ENCODE measurements at places on chromosomes 1 and 21.

- DNase-seq = peak; percentile 11
Observed at GRCh38 chr1:20932437-20932977, 145.4 kb upstream of the HP1BP3 start.

DNA sequence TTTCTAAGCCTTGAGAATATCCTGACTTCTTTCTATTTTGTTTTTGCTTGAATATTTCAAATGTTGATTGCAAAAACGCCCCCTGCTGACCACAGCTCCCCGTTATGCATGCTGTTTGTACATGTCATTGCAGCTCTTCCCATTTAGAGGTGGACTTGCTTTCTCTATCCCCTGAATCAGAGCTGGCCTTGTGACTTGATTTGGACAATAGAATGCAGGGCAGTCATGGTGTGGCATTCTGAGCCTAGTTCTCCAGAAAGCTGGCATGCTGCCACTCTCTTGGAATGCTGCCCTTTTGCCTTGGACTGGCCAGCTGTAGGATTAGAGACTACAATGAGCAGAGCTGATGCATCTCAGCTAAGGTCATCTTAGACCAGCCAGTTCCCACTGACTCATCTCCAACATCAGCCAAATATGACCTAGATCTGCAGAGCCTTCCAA is 1561.5 kb downstream of the MRPL39 start:
- peak; percentile 15 for DNase-seq

DNA sequence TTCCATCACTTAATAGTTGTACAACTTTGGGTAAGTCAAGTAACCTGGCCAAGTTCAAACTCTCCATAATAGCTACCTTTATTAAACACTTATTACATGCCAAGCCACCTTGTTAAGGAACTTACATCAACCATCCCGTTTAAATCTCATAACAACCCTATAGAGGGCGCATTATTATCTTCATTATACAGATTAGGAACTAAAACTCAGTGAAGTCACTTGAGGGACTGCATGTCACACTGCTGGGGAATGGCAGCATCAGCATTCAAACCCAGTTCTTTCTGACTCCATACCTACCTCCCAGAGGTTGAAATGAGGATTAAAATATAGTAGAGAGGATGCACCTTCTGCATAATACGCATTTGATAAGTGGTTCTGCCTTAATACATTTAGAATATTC is 47.1 kb upstream of the PLA2G2C start:
- peak; percentile 19 for DNase-seq

- no peak for DNase-seq
Observed at GRCh38 chr21:27152996-27153395, 186.1 kb upstream of the ADAMTS5 start.

- DNase-seq = no peak
Observed at GRCh38 chr1:228315945-228316588, 90.6 kb downstream of the TRIM11 start.

DNA sequence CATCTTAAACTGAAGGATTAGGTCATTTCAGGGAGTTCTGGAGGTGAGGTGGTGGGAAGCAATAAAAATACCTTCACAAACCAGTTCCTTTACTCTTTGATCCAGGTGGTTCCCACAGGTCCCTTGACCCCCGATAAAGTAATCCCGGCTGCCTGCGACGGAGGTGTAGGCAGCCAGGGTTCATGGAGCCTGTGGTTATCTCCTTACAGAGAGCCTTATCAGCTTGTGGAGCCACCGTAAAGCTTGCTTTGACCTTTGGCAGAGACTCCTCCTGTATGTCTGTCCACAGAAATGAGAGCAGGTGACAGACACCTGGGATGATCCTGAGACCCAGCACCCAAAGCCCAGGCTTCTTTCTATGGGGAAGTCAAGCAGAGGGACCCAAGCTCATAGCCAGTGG is 243.4 kb downstream of the KIF26B start:
- DNase-seq = no peak

DNA sequence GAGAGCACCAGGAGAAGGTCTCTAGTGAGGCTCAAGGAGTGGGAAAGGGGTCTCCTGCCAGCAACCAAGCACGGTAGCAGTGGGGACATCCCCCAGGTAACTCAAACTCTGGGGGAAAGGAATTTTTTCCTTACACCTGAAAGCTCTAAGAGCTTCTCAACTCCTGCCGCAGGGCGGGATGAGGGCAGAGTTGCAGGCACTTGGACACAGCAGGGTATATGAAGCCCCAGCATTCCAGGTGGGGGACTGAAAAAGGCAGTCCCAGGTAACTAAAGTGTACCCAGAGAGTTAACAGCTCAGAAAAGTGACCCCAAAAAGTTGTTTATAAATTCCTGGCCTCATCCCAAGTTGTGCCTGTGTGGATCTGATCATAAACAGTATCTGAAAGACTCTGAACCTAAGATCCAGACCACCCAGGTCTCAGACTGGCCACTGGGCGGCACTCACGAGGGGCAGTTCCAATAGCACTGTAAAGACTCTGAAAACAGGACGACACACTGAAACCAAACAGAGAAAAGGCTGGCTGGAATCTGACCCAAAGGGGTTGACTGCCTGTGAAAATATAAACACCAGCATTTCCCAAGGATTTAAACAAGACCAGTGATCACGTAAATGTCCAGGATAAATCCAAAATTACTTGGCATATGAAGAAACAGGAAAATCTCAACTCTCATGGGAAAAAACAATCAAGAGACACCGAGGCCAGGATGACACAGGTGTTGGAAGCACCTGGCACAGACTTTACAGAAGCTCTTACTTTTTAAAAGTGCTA is 47.5 kb downstream of the HSF2BP start:
- peak; percentile 13 for DNase-seq

DNA sequence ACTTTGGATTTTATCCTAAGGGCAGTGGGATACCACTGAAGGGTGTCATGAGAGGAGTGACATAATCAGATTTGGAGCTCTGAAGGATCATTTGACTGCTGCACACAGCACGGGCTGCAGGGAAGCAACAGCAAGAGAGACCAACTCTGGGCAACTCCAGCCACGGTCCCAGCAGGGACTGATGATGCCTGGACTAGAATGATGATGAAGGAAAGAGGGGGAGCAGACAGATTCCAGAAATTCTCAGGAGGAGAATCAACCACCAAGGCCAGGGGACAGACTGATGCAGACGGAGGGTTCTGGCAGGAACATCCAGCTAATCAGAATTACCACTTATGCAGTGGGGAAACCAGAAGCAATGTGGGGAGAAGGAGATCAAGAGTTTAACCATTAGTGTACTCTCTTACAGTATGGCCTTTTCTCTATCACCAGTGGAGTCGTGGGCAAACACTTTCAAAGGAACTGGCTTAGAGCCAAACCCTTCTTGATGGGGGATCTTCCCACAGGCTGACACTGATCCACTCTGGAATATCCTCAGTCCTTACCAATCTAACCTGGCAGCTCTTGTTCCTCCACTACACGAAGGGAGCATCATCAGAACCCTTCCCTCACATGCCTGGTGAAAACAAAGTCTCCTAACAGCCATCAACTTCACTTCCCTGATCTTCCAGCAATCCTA is 3.3 kb downstream of the URB1 start:
- DNase-seq = no peak

GRCh38 chr1:64245495-64245894 is 42.1 kb downstream of the UBE2U start:
- DNase-seq = no peak

- DNase-seq = no peak
Observed at GRCh38 chr1:119275145-119276134, 93.1 kb upstream of the HAO2 start.

DNA sequence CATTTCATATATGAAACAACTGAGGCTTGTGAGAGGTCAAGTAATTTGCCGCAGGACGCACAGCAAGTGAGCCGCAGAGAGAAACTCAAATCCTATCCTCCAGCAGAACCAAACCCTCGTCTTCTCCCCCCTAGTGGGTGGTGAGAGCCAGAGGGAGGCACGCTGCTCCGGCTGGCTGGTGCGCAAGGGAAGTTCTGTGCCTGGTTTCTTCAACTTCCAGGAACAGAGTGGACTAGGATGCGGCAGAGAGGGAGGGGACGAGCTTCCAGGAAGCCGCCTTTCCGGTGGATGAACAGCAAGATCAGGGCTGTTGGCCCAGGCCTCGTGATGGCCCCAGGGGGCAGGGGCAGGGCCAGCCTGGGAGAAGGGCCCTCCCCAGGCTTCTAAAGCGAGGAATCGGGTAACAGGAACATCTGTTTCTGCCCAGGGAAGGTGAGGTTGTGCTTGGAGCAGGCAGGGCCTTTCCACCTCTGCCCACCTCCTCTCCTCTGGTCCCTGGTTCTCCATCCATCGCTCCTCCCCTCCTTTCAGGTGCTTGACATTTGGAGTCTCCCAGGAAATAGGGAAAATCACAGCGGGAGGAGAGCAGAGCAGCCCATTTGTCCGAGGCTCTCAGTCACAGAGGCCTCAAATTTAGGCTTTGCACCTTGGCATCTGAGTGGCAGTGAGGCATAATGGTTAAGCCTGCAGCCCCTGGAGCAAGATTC is 16.8 kb upstream of the PDIK1L start:
- DNase-seq = no peak

DNA sequence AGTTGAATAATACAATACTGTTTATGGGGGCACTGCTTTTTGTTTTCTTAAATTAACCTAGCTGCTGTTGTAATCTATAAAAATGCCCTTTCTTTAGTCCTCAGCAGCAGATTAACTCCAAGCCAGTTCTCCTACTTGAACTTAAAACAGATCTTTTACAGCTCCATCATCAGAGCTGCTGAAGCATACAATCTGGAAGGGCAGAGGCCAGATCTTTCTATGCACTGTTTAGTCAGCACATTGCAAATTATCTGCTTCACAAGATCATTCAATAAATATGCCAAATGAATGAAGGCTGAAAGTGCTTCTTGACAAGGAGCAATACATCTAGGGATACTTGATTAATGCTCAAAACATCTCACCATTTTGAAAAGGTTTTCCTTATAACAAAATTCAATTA is 115.8 kb downstream of the PLPPR5 start:
- DNase-seq = no peak

DNA sequence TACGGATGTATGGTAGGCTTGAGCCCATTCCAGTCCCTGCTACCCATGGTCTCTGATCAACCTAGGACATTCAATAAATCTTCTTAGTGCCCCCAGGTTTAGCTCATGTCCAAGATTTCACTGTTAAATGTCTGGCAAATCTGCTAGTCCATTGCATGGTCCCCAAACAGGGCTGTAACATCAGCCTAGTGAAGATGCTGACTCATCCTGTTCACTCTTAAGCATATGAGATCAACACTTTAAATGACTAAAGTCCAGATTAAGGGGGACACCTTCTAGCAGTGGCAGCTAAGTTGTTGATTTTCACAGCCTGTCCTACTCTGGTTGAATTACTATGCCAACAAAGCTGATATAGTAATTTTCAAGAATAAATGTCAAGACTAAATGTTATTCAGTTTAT is 46.5 kb upstream of the NUF2 start:
- no peak for DNase-seq

DNA sequence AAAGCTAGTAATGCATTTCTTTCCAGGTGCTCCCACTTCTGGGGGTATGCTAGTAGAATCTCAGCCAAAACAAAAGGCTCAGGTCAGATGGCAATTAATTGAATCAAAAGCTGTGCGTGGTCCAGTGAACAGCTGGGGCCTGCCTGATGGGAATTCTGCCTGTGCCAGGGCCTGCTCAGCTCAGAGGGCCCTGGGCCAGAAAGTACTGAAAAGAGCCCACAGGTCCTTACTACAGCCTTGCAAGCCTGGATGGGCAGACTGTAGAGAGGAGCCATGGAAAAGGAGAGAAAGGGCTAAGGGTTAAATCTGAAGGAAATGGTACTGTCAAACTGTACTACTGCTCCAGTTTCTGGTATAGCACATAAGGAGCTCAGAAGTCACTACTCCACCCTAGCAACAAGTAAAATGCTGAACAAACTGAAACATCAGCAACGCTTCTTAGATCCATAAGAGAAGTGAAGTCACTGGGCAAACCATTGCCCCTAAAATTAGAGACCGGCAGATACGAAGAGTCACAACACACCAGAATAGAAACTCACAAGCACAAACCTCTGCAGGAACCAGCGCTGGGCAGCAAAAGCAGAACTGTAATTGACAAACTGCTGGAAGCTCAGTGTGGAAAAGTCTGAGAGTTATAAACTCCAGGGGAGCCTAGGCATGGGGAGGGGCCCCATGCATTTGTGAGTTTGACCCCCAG is 121.1 kb upstream of the SYT6 start:
- no peak for DNase-seq

GRCh38 chr1:180123463-180123936 is 31.2 kb upstream of the QSOX1 start:
- no peak for DNase-seq

DNA sequence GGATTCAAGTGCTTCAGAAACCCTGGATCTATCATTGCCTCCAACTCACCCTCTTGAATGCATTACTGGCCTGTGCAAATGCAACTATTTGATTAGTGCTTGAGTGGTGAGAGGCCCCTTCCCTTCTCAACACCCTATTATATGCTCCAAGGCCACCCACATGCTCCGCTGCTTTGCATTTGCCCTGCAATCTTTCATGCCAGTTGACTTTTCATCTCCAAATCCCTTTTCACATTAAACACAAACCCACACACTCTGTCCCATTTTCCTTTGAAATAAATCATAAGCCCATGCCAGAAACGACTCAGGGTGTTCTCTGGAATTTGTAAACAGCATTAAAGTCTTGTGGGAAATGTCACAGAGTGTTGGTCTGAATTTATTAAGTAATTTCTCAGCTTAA is 78.9 kb upstream of the CTTNBP2NL start:
- DNase-seq = no peak

- DNase-seq = no peak
Observed at GRCh38 chr1:156430303-156430702, 61.3 kb downstream of the RHBG start.

DNA sequence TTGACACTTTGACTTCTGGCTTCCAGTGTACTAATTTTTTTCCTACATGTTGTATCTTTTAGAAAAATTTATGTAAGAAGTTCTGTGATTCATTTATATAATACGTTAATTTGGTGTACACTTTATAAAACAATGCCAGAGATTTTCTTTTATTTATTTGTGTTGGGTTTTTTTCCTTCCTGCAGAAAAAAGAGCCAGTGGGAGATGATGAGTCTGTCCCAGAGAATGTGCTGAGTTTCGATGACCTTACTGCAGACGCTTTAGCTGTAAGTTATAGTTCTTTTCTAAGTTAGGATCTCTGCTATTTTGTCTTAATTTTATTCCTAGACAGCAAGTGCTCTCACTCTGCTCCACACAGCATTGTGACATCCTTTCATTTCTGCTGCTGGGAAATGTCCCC is 14.4 kb downstream of the SARS1 start:
- DNase-seq = no peak

DNA sequence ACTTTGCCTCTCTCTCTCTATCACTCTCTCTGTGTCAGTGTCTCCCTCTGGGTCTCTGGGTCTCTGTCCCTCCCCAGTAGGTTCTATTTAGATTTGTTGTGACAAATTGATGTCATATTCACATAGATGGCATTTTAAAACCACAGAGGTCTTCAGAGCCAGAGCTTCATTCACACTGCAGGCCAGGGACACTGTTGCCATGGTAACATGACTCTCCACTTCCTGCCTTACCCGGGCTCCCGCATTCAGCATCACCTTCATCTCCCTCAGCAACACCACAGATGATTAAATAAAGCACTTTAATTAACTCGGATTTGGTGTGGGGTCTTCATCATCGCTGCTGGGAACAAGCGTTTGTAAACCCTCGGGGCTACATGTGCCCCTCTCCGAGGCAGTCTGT is 132.6 kb downstream of the ETS2 start:
- peak; percentile 14 for DNase-seq

- no peak for DNase-seq
Observed at GRCh38 chr1:150995896-150996295, 10.8 kb downstream of the MINDY1 start.

GRCh38 chr1:82848043-82848442 is 1047.3 kb downstream of the ADGRL2 start:
- no peak for DNase-seq

Measured in CD4-positive, CD25-positive, alpha-beta regulatory T cell (primary cell).